Articular chondrocyte of knee joint (primary cell): ENCODE measurements at places on chromosomes 3 and 15. TPM values are rescaled to one million over a fixed set of nuclear protein-coding genes. Genes with fewer than 3 reads are reported as not detected.

Gene SLC24A5
- not detected in 2 replicates for total RNA-seq

Gene TRIM59
- 42.9 and 52.5 TPM in 2 replicates for total RNA-seq

Gene CELF6
- 0.39 and 0.54 TPM in 2 replicates for total RNA-seq

Gene ADAMTS9
- total RNA-seq = 4.6 and 7.5 TPM in 2 replicates

Gene ZBTB47
- 29.2 and 33.2 TPM in 2 replicates for total RNA-seq

Gene IGF1R
- 14.9 and 20.1 TPM in 2 replicates for total RNA-seq

Gene CPA3
- total RNA-seq = 0.11 TPM in 1 of 2 replicates, not detected in the other

Gene TMEM40
- not detected in 2 replicates for total RNA-seq

Gene ADAMTSL3
- 6.0 and 6.6 TPM in 2 replicates for total RNA-seq

Gene GOLGA8S
- total RNA-seq = 0.13 and 0.22 TPM in 2 replicates

Gene ARMC8
- 45.9 and 55.7 TPM in 2 replicates for total RNA-seq

Gene SERPINI2
- not detected in 2 replicates for total RNA-seq

Gene GUCA1C
- total RNA-seq = not detected in 2 replicates

Gene CHST2
- 12.5 and 19.3 TPM in 2 replicates for total RNA-seq

Gene REC114
- not detected in 2 replicates for total RNA-seq

Gene CTSH
- 4.1 and 4.8 TPM in 2 replicates for total RNA-seq

Gene SOX14
- not detected in 2 replicates for total RNA-seq

Gene TUSC7
- not detected in 2 replicates for total RNA-seq

Gene GPR149
- not detected in 2 replicates for total RNA-seq

Gene SH2D7
- not detected in 2 replicates for total RNA-seq

Gene SYNM
- total RNA-seq = 24.5 and 31.5 TPM in 2 replicates

Gene CKMT1A
- total RNA-seq = not detected in 2 replicates

Gene TMEM212
- not detected in 2 replicates for total RNA-seq

Gene ERICH6
- 0.39 TPM in 1 of 2 replicates, not detected in the other for total RNA-seq

Gene RPUSD2
- total RNA-seq = 8.2 and 8.6 TPM in 2 replicates

Gene ARHGAP31
- 25.3 and 35.8 TPM in 2 replicates for total RNA-seq

Gene IGDCC3
- total RNA-seq = not detected in 2 replicates

Gene AGTR1
- 0.43 and 1.0 TPM in 2 replicates for total RNA-seq

Gene TIMP4
- total RNA-seq = 12.2 and 17.6 TPM in 2 replicates
